ENCODE measurements at places on chromosomes 5 and 9. TPM values are rescaled to one million over a fixed set of nuclear protein-coding genes. Genes with fewer than 3 reads are reported as not detected.
A peak's percentile ranks its signal among the peaks of the same experiment; 100 is the strongest.

DNA sequence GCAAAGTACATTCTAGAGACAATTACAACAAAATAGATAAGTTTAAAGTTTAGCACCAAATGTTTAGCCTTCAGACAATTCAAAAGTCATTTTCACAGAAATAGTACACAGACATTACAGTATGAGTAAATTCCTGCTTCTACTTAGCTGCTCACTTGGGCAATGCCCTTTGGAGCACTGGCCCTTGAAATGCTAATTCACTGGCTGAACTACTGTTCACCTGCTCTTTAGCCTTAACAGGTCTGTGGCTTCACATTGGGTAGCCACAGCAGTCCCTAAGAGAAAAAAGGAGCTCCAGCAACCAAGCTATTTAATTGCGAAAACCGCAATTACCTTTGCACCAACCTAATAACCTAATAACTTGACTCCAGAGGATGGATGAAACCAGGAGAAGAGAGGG is 916.2 kb upstream of the DMAC1 start:
- DNase-seq, result no peak

DNA sequence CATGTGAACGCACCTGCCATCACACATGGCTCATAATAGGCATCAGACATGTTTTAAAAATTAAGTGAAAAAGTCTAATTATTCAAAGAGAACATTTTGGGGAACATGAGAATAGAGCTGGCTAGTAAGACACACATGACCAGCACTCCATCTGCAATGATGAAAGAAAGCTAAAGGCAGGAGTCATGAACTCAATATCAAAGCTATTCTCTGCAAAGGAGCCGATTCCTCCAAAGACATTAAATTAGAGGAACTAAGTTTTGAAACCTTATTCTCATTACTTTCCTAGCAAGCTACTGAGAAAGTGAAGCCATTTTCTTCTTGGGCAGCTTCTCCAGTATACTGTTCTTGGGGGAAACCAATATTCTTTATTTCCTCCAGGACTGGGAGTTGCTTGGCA is 172.0 kb downstream of the CRB2 start:
- DNase-seq, result no peak

GRCh38 chr9:91949392-91949945 is 559 bp downstream of the ROR2 start:
- peak; percentile 77 for DNase-seq

DNA sequence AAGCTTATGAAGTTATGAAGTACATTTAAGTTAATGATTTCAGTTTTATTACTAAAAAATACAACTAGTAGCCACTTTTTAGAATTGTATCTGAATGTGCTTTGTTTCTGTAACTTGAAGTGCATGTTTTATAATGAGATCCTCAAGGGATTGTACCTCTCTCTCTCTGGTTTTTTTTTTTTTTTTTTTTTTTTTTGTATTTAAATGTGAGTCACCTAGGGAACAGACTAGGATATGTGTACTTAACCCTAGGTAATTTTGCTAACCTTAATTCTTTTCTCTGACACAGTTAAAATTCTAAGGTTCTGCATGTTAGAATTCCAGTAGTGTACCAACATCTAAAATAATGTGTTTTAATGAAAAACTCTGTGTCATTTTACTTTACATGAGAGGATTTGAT is 59.5 kb downstream of the CDC42SE2 start:
- no peak for DNase-seq

DNA sequence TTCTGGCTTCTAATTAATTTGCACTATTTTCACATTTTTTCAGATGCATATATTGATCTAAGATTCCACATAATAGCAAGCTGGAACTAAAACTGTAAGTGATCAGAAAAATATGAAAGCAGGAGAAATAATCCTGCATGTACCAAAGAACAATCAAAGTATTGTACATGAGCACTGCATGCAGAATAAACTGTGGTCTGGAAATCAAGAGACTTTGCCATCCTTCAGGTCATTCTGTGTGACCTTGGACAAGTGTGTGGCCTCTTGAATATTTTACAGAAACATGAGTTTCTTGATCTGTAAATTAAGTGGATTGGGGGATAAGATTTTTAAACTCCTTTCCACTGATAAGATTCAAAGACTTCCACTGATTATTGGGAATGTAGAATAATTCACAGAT is 99.2 kb upstream of the GNAQ start:
- DNase-seq, result no peak

DNA sequence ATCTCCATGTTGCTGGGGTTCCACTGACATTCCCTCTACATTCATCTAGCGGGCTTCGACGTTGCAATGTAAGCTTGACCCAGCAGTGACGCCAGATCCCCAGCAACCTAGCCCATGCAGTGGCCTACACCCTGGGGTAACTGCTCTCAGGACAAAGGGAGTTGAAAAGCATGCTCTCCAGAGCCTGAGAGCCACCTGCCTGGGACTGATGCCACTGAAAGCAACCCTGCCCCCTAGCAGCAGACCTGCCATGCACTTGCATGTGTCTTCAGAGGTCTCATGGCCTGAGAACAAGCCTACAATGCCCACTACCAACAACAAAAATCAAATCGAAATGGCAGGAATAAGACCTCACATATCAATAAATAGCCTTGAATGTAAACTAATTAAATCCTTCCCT is 330.3 kb downstream of the TRIM36 start:
- no peak for DNase-seq

Gene GAS1
- total RNA-seq, result 99.9 TPM

Data from sigmoid colon (tissue), 7 donors.